ENCODE measurements at places on chromosomes 1 and 21.
A peak's percentile ranks its signal among the peaks of the same experiment; 100 is the strongest.

GRCh38 chr1:91559838-91560565, 59.4 kb downstream of the CDC7 start:
- peak; percentile 59 for DNase-seq

- no peak for DNase-seq
Observed at GRCh38 chr1:115958866-115959265, 17.4 kb upstream of the SLC22A15 start.

GRCh38 chr1:25786887-25787759, 12.9 kb upstream of the SELENON start:
- no peak for DNase-seq

GRCh38 chr1:111832521-111833155, 76.9 kb downstream of the DDX20 start:
- DNase-seq: no peak
